ENCODE measurements at places on chromosomes 2 and 18. TPM values are rescaled to one million over a fixed set of nuclear protein-coding genes. Genes with fewer than 3 reads are reported as not detected.

DNA sequence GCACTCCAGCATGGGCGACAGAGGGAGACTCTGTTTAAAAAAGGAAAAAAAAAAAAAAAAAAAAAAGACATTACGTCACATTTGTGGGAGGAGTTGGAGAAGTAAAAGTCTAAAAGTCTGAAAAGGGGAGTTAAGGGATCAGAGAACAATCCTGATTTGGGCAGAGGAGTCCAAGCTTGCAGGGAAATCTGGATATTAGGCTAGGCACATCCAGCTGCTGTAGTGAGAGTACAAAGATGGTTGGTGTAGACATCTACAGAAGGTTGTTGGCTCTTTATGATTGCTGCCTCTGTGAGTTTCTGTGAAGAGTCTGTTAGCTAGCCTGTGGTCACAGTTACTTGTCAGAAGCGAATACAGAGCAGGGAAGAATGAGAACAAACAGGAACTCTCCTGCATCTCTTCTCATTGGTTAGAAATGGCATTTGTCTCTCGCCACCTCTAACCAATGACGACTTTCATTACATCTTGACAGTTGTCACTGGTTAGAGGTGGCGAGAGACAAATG lies 3.3 kb upstream of the OSBPL6 start:
- DNase-seq, result no peak

GRCh38 chr2:156253765-156254164 lies 78.8 kb downstream of the NR4A2 start:
- no peak for DNase-seq

GRCh38 chr2:156476021-156476849 lies 40.1 kb downstream of the GPD2 start:
- DNase-seq, result no peak

DNA sequence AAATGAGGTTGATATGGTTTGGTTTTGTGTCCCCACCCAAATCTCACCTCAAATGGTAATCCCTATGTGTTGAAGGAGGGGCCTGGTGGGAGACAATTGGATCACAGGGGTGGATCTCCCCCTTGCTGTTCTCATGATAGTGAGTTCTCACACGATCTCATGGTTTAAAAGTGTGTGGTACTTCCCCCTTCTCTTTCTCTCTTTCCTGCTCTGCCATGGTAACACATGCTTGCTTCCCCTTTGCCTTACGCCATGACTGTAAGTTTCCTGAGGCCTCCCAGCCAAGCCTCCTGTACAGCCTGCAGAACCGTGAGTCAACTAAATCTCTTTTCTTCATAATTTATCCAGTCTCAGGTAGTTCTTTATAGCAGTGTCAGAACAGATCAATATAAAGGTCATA lies 24.7 kb upstream of the FAM124B start:
- no peak for DNase-seq

DNA sequence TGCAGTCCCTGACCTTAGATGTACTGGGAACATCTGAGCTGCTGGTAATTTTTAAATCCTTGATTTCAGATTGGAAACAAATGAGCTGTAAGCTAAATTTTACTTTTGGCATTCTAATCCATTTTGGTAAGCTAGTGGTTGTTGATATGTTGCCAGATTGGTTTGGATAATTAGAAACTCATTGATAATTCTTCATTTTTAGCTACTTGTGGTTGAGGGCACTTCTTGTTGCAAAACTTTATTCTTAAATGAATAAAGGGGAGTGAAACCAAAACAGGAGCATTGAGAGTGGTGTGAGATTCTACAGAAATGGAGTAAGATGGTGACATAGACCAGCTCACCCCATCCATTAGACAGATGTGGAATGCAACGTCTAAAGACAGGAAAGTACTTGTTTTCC lies 64.5 kb downstream of the ITGB1BP1 start:
- no peak for DNase-seq

FBXO48 gene
- total RNA-seq, result not detected

Measured in MG63 (cell line).